NCI-H526 (cell line): ENCODE measurements at places on chromosomes 3 and 15.

GRCh38 chr3:148718982-148719862, 21.5 kb downstream of the AGTR1 start:
- peak; percentile 34 for DNase-seq

DNA sequence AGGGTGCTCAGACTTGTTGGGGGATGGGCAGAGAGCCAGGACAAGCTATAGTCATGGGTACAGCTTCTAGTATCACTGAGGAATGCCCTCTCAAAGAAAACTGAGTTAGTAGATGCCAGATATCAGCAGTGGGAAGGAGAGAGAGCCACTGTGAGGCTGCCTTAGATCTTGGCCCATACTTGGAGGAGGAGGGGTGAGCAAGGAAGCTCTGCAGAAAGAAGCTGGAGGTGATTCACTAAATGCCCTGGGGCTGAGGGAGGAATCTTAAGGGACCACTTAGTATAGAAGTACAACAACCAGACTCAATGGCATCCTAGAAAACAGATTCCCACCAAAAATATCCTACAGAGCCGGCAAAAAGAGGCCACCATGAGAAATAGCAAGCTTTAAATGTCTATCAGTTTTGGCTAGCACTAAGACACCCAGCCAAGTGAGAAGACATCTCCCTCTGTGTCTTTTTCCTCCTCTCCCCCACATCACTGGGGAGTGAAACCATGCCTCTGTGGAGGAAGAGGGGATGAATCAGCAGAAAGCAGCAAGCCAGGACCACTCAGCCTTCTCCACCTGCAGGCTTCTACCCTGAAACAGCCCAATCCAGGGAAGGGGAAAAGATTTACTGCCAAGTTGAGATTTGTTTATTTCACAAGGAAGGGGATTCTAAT, 282.5 kb upstream of the STT3B start:
- DNase-seq: no peak

DNA sequence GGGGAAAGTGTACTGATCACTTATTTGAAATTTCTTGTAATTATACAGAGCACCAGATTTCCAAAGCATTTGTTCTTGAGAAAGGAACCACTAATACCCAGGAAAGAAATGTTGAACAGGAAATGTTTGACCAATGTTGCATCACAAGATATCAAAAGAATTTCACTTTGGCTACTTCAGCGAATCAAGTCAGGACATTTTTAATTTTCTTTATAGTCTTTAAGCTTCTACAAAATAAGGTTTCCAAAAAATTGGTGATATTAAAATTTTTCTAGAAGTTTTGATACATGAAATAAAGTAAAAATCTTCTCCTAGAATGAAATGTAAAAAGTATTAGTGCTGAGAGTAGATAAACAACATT, 421.9 kb downstream of the MECOM start:
- DNase-seq: no peak

DNA sequence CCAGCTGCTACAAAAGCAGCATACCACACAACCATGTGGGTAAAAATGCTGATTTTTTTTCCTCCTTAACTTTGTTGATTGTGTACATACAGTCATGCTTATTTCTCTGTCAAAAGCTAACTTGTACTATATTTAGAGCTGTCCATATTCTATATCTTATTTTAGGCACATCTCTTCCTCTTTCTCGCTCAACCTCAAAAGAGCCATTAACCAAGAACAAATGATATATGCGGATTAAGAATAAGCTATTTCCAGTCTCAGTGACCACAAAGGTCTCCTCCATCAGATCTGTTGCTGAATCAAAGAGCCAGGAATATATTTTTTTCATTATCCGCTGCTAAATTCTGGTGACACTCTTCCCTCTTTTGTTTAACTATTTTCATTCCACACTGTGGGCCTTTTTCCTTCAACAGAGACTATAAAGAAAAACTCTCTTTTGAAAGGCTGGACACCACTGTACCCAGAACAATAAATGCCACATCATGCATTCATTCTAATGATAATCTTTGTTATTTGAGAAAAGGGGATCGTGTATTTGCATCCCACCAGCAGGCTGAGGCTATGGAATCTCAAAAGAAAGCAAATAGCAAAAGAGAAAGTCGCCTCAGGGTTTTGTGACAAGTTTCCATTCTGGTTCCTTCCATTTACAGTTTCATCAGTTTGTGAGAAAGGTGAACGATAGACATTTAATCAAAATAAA, 8.0 kb downstream of the TMEM212 start:
- no peak for DNase-seq

- peak; percentile 63 for DNase-seq
Measured at GRCh38 chr3:114867835-114868503, 279.1 kb downstream of the ZBTB20 start.

DNA sequence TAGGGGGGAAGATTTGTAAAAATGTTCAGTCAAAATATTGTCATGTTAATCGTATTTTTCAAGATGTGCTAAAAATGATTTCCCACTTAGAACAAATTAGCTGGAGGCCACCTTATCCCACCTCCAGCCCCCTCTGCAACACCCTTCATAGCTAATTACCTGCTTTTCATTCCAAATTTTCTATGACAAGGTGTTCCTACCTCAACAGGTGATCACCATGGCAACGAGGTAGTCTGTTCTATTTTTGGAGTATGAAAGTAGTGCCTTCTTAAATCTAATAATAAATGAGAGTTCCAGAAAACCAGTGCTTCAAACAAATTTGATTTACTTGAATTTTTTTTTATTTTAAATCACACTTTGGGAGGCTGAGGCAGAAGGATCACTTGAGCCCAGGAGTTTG, 149.8 kb downstream of the FNDC3B start:
- no peak for DNase-seq

DNA sequence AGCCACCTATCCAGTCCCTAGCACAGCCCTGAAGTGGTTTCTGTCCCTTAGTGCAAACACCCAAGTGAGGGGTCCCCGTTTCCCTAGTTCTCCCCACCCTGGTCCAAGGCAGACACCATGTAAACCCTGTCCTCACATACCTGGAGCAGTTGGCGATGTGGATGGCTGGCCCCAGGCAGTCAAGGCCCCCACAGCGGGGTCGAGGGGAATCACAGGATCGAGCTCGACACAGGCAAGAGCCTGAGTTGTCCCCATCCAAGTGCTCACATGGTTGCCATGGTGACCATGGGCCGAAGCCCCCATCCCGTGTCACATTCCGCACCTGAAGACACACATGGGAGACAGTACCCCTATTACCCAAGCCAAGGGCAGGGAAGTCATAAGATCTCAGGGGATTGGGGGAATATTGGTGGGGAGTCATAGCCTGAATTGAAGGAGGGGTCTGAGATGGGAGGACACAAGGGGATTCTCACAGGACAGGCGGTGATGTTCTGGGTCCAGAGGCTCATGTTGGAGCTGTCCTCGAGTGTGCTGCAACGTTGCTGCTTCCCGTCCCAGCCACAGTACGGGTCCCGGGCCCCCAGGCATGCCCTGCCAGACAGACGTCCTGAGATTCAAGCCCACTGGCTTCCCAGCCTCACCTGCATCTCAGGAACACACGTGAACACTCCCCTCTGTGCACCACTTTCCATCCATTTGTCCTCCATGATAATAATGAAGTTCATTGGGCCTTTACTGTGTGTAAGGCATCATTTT, 112.1 kb downstream of the SEMA5B start:
- no peak for DNase-seq
